Stimulated activated CD4-positive, alpha-beta T cell treated with anti-CD3 and anti-CD28 coated beads, Interleukin-1b, Interleukin-23, amount 100 ng/mL, for 1 hour (primary cell): ENCODE measurements at places on chromosomes 1 and 21.

GRCh38 chr21:36613059-36613458 is 85.9 kb upstream of the SIM2 start:
- no peak for DNase-seq

- DNase-seq, result no peak
These were observed 141.0 kb upstream of the NGF start for GRCh38 chr1:115479055-115479482.

GRCh38 chr1:209387969-209388329 is 195.6 kb upstream of the CAMK1G start:
- no peak for DNase-seq

GRCh38 chr1:225731491-225731890 is 46.1 kb upstream of the SRP9 start:
- DNase-seq, result no peak
